Activated naive CD8-positive, alpha-beta T cell treated with anti-CD3 and anti-CD28 coated beads for 36 hours (primary cell): ENCODE measurements at places on chromosomes 4 and X. TPM values are rescaled to one million over a fixed set of nuclear protein-coding genes. Genes with fewer than 3 reads are reported as not detected.

DNA sequence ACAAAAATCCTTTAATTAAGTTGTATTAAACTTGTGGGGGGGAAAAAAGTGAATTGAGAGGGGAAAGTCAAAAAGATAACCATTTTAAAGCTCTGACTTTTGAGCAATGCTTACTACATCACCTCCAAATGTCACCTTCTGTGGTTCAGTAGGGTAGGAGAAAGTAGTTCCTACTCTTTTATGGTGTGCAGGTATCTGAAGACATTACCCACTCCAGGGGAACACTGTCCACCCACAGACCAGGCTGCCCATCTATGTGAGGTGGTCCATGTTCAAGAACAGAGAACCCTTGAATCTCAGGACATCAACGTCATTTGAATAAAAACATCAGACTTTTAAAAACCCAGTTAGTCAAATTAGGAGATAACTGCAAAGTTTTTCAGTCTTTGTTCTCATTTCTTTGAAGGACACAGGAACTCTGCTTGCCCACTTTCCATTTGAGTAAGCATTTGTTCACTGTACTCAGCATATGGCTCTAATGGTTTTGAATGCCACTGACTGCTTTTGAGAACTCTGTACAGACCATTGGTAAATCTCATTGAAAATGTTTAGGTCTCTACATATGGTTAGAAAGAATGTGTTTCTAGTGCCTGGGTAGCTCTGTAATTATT, 18.4 kb downstream of the NMU start:
- H3K27me3 ChIP-seq: peaks cover 26% of the 10 kb centered on the region
- H3K4me1 ChIP-seq: peaks cover 6% of the 10 kb centered on the region
- H3K36me3 ChIP-seq: no peaks in the 10 kb centered on the region
- no peak for DNase-seq
- H3K27ac ChIP-seq: peak overlapping the region; percentile 21
- no peak overlapping the region for H3K4me3 ChIP-seq

- no peak overlapping the region for H3K27ac ChIP-seq
- no peak for DNase-seq
- H3K27me3 ChIP-seq: no peaks in the 10 kb centered on the region
- H3K4me1 ChIP-seq: no peaks in the 10 kb centered on the region
Measured at GRCh38 chrX:144379156-144379555, 495.3 kb downstream of the UBE2NL start.

DNA sequence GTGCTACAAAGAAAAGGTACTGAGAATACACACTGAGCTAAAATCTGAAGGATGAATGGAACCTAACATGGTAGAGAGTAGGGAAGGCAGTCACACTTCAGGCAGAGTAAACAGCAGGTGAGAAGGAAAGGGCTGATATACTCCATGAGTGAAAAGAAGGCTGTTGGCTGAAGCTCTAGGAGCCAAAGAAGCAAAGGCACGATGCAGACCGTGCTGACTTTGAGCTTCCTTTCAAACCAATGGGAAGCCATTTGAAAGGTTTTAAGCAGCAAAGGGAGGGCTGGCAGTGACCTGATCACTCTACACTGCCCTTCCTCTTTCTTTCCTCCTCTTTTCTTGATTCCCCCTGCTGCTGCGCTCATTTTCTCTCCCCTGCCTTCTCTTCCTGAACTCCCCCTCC, 66.4 kb downstream of the TMEM154 start:
- H3K27ac ChIP-seq: no peak overlapping the region
- no peaks in the 10 kb centered on the region for H3K4me1 ChIP-seq
- no peaks in the 10 kb centered on the region for H3K36me3 ChIP-seq
- no peak for DNase-seq

DNA sequence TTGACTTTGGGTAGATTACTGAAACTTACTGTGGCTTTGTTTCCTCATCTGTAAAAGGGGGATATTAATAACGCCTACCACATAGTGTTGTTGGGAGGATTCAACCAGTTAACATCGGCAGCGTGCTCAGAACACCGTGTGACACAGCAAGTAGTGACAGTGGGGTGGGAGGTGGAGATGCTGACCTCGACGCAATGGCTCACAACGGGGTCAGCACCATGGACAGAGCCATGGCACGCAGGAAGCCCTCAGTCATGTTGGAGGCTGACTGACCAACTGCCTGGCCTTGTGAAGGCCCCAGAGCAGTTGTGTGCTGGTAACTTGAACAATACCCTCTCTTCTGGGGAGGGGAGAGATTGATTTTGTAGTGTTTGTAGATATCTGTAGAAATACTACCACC, 93.2 kb downstream of the WFS1 start:
- no peak overlapping the region for H3K27ac ChIP-seq
- no peak overlapping the region for H3K4me3 ChIP-seq
- H3K36me3 ChIP-seq: no peaks in the 10 kb centered on the region
- no peaks in the 10 kb centered on the region for H3K4me1 ChIP-seq
- peaks cover 14% of the 10 kb centered on the region for H3K27me3 ChIP-seq
- peak; percentile 14 for DNase-seq

DNA sequence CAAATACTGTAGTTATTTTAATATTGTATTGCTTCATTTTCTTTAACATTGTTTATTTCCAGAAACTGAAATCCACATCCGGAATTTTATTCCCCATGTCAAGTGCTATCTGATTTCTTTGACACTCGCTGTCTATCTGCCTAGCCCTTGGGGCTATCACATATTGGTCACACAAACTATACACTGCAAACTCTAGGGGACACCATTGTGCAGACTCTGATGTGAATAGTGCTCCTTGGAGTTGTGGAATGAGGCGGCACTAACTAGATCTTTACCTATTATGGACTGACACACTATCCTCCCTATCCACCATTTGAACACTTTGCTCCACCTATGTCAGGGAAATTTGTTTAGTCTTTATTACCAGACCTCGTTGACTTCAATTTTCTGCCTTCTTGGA, 534.5 kb downstream of the GLUD2 start:
- H3K36me3 ChIP-seq: no peaks in the 10 kb centered on the region
- H3K4me1 ChIP-seq: peaks cover 2% of the 10 kb centered on the region
- no peak for DNase-seq
- H3K27ac ChIP-seq: no peak overlapping the region

GRCh38 chr4:79211490-79211889, 114.4 kb downstream of the NAA11 start:
- no peaks in the 10 kb centered on the region for H3K27me3 ChIP-seq
- no peaks in the 10 kb centered on the region for H3K36me3 ChIP-seq
- H3K27ac ChIP-seq: no peak overlapping the region
- H3K4me1 ChIP-seq: no peaks in the 10 kb centered on the region
- DNase-seq: no peak

GRCh38 chrX:106874075-106874474, 29.1 kb downstream of the RIPPLY1 start:
- no peaks in the 10 kb centered on the region for H3K4me1 ChIP-seq
- DNase-seq: no peak
- no peak overlapping the region for H3K4me3 ChIP-seq

GRCh38 chr4:106079616-106080015, 184.3 kb downstream of the NPNT start:
- peaks cover 92% of the 10 kb centered on the region for H3K36me3 ChIP-seq
- no peak overlapping the region for H3K4me3 ChIP-seq
- no peak for DNase-seq

DNA sequence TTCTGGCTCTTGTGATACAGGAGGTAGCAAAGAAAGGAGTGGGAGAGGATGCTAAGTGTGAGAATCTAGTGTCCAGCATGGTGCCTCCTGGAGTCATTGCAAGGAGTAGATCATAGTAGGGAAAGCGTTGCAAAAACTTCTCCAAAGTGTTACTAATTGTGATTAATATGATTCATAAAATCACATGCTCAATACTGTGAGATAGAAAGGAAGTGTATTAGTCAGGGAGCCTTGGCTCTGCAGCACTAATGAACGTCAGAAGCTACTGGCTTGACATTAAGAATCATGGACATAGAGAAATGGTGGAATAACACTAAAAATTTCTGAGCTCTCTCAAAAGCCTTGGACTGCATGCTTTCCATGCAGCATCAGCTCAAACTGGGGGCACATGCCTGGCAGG, 299.1 kb downstream of the EVC2 start:
- no peak for DNase-seq
- H3K27me3 ChIP-seq: peaks cover 5% of the 10 kb centered on the region
- no peaks in the 10 kb centered on the region for H3K36me3 ChIP-seq
- no peak overlapping the region for H3K4me3 ChIP-seq
- no peaks in the 10 kb centered on the region for H3K4me1 ChIP-seq

DNA sequence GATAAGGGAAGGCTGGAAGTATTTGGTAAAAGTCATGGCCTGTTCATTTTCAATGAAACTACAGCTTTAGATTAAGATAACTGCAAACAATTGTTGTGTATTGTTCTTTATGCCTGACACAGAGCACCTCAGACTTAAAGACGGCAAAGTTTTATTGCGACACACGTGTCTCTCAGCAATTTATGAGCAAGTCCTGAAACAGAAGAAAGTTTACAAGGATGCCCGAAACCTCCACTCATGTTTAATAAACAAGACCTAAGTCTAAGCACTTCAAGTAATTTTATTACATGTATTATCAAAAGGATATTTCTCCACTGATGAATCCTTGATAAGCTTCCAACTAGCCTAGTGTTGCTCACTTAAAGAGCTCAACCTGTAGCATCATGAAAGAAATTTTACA, 51.0 kb downstream of the DHX15 start:
- peaks cover 32% of the 10 kb centered on the region for H3K36me3 ChIP-seq
- DNase-seq: no peak
- no peaks in the 10 kb centered on the region for H3K27me3 ChIP-seq
- no peak overlapping the region for H3K27ac ChIP-seq

DNA sequence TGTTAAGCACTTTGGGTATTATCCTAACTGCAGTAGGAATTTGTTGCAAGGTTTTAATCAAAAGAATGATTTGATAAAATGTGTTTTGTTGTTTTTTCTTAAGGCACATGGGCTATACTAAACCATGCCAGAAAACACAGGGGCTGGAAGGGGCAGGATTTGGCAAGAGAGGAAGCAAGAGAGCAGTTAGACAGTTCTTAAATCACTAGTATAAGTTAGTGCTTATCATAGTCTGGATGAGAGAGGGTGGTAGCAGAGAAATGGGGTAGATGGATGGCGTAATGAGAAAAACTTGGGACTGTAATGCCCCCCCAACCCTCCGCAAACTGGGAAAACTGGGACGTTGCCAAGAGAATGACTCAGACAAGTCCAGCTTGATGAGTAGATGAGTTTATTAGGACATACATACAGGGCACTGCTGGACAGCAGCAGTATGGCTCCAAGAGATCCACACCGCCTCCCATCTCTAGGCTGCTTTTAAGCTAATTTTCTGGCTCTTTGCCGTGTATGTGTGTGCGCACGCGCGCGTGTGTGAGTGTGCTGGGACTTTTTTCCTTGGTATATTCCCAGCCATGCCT, 151.5 kb downstream of the PDLIM5 start:
- no peak overlapping the region for H3K4me3 ChIP-seq
- H3K27ac ChIP-seq: no peak overlapping the region
- H3K36me3 ChIP-seq: no peaks in the 10 kb centered on the region

The NWD2 gene
- total RNA-seq: not detected

The FAM9C gene
- not detected for total RNA-seq
